B cell (primary cell): ENCODE measurements at places on chromosomes 4 and X. TPM values are rescaled to one million over a fixed set of nuclear protein-coding genes. Genes with fewer than 3 reads are reported as not detected.

DNA sequence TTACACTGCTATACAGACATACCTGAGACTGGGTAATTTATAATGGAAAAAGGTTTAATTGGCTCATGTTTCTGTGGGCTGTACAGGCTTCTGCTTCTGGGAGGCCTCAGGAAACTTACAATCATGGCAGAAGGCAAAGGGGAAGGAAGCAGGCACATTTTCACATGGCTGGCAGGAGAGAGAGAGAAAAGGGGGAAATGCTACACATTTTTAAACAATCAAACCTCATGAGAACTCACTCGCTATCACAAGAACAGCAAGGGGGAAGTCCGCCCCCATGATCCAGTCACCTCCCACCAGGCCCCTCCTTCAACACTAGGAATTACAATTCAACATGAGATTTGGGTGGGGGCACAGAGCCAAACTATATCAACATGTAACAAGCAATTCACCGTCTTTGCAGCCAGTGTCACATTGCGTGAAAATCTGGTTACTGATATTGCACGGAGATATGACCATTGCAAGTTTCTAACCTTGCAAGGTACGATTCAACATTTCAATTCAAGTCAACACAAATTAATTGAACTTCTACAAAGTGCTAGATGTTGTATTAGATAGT, 61.7 kb upstream of the RELL1 start:
- no peak overlapping the region for H3K27ac ChIP-seq
- no peak overlapping the region for H3K4me3 ChIP-seq
- no peaks in the 10 kb centered on the region for H3K27me3 ChIP-seq
- no peaks in the 10 kb centered on the region for H3K36me3 ChIP-seq
- peaks cover 27% of the 10 kb centered on the region for H3K4me1 ChIP-seq
- DNase-seq: no peak

DNA sequence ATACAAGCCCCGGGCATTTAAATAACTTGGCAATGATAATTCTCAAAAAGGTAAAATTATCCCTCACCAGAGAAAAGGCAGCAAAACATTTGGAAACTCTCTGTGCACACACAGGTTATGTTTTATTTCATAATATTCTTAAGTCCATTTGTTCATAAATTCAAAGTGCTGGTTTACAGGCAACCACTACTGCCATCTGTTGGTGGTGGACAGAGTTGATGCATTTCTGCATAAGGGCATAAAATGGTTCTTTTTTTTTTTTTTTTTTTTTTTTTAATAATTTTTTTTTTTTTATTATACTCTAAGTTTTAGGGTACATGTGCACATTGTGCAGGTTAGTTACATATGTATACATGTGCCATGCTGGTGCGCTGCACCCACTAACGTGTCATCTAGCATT, 31.5 kb upstream of the IL21 start:
- H3K27me3 ChIP-seq: no peaks in the 10 kb centered on the region
- no peaks in the 10 kb centered on the region for H3K4me1 ChIP-seq
- H3K4me3 ChIP-seq: no peak overlapping the region
- no peak for DNase-seq
- H3K36me3 ChIP-seq: no peaks in the 10 kb centered on the region

DNA sequence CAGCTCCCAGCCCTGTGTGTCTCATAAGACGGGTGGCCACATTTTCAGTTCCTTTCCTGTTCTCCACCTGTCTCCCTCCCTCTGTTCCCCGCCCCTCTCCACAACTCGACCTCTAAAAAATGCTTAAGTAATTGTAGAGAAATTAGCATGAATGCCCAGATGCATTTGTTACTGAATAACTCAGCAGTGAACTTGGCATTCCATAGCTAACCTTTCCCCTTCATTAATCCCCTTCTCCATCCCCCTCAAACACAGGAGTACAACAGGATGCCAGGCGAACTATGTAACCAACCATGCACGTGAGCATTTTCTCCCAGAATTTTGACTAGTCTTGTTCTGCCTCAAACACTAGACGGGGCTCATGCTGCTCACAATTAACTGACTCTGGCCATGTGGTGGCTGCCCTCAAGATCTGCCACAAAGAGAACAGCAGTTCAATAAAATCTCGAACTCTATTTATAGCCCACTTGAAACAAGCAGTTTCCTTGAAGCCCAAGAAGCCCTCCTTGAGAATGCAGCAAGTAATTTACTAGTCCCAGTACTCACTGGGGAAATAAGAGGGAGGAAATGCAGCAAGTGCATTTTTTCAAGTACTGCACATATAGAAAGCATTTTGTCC, 351.2 kb downstream of the ARHGAP24 start:
- no peak overlapping the region for H3K4me3 ChIP-seq
- H3K36me3 ChIP-seq: no peaks in the 10 kb centered on the region

DNA sequence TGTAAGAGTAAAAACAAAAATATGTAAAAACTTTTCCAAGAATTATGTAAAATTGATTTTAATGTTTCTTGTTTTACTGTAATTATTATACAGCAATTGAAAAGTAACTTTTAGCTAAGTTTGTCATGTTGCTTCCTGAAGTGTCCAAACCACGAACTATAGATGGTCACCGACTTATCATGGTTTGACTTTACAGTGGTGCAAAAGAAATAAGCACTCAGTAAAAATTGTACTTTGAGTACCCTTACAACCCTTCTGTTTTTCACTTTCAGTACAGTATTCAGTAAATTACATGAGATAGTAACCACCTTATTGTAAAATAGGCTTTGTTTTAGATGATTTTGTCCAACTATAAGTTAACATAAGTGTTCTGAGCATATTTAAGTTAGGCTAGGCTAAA, 93.8 kb downstream of the SLC10A6 start:
- H3K36me3 ChIP-seq: no peaks in the 10 kb centered on the region
- H3K27ac ChIP-seq: no peak overlapping the region
- no peak overlapping the region for H3K4me3 ChIP-seq
- no peak for DNase-seq
- H3K4me1 ChIP-seq: no peaks in the 10 kb centered on the region

The CCDC149 gene
- polyA plus RNA-seq: 0.13 TPM in 1 of 2 replicates, not detected in the other

- no peaks in the 10 kb centered on the region for H3K27me3 ChIP-seq
- no peaks in the 10 kb centered on the region for H3K36me3 ChIP-seq
- no peak for DNase-seq
- H3K27ac ChIP-seq: no peak overlapping the region
- H3K4me1 ChIP-seq: no peaks in the 10 kb centered on the region
Measured at GRCh38 chr4:87251106-87251505, 30.7 kb upstream of the KLHL8 start.

DNA sequence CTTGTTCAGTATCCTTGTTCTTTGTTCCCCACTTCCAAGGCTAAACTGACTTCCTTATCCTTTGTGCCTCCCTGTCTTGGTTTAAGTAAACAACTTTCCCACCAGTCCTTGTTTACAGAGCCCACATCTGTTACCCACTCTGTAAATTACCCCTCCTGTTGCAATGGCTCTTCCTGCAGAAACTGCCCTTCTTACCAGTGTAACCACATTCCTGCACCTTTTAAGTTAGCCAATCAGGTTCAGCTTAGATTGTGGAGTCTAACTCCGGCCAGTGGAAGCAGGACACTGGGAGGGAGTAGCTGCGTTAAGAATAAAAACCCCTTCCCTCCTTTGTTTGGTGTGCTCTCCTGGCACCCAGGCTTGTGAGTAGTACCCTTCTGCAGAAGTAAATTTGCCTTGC, 360.9 kb downstream of the PRDM5 start:
- no peak for DNase-seq
- H3K27me3 ChIP-seq: no peaks in the 10 kb centered on the region
- no peak overlapping the region for H3K27ac ChIP-seq
- H3K4me1 ChIP-seq: no peaks in the 10 kb centered on the region
- H3K36me3 ChIP-seq: no peaks in the 10 kb centered on the region

- no peak overlapping the region for H3K4me3 ChIP-seq
- H3K27ac ChIP-seq: no peak overlapping the region
- no peaks in the 10 kb centered on the region for H3K27me3 ChIP-seq
- no peak for DNase-seq
- H3K4me1 ChIP-seq: no peaks in the 10 kb centered on the region
Measured at GRCh38 chr4:185792384-185793115, 19.4 kb downstream of the SORBS2 start.

- no peaks in the 10 kb centered on the region for H3K27me3 ChIP-seq
- H3K4me1 ChIP-seq: no peaks in the 10 kb centered on the region
- no peaks in the 10 kb centered on the region for H3K36me3 ChIP-seq
- no peak overlapping the region for H3K27ac ChIP-seq
Measured at GRCh38 chr4:88341227-88342192, 37.1 kb upstream of the HERC6 start.
